ENCODE measurements at places on chromosomes 6 and 20. TPM values are rescaled to one million over a fixed set of nuclear protein-coding genes. Genes with fewer than 3 reads are reported as not detected.

- DNase-seq = no peak
Observed at GRCh38 chr20:47351643-47352331, 4.7 kb downstream of the ZMYND8 start.

- DNase-seq = no peak
Observed at GRCh38 chr20:47551841-47552240, 50.2 kb downstream of the NCOA3 start.

- no peak for DNase-seq
Observed at GRCh38 chr6:56374841-56375369, 127.5 kb upstream of the COL21A1 start.

Gene BPIFB2
- total RNA-seq = not detected

GRCh38 chr6:163871616-163872015, 457.1 kb downstream of the QKI start:
- DNase-seq = no peak

DNA sequence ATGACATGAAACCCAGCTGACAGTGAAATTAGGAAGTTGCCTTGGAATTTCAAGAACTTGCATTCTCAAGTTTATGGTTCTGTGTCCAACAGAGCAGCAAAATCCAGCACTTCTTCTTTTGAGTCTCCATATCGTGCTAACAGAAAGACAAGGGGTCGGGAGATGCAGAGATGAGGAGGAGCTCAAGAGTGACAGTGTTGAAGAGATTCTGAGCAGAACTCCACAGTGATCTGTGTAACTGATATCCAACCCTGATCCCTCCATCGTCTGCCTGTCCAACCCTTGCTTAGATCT, 21.2 kb upstream of the BTN1A1 start:
- no peak for DNase-seq

DNA sequence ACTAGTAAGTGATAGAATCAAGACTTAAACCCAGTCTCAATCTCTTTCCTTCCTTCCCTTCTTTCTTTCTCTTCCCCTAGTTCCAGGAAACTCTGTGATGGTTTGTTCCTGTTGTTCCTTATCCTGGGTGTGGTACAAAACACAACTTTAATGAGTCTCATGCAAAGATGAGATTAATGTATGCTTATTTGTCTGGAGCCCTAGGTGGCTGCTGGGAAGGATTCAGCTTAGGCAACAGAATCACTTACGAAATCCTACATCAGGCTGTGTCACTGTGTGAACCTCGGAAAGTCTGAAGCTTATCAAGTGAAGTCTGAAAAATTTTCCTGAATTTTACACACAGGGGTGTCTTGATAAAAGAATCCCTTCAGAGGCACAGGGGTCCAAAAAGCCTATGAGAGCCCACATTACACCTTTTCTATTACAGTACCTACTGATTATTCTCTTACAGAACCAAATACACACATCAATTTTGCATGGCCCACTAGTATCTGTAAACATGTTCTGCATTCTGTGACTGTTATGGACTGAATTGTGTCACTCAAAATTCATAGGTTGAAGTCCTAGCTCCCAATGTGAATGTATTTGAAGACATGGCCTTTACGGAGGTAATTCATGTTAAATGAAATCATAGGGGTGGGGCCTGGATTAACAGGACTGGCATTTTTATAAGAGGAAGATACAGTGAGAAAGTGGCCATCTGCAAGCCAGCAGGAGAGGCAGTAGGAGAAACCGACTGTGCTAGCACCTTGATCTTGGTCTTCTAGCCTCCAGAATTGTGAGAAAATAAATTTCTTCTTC, 144.7 kb downstream of the MYB start:
- DNase-seq = no peak

GRCh38 chr6:22954749-22955385, 385.5 kb downstream of the HDGFL1 start:
- no peak for DNase-seq

- no peak for DNase-seq
Observed at GRCh38 chr6:39173270-39173669, 56.0 kb downstream of the KCNK5 start.

DNA sequence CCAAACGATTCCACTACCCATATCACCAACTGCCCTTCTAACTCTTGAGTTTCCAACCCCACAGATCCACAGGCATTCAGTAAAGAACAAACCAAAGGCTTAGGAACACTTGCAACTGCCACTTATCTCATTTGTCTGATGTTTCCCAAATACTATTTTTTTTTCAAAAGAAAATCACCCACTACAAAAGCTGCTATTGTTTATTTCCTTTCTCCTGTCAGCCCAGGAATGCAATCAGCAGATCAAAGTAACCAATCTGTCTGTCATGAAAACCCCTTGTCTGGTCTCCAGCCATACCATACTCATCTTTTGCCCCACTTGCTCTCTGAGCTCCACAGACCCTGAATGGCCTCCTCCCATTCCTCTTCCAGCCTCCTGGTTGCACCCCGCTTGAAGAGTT, 8.8 kb upstream of the CST8 start:
- no peak for DNase-seq

Gene RWDD1
- total RNA-seq = 72.4 TPM

DNA sequence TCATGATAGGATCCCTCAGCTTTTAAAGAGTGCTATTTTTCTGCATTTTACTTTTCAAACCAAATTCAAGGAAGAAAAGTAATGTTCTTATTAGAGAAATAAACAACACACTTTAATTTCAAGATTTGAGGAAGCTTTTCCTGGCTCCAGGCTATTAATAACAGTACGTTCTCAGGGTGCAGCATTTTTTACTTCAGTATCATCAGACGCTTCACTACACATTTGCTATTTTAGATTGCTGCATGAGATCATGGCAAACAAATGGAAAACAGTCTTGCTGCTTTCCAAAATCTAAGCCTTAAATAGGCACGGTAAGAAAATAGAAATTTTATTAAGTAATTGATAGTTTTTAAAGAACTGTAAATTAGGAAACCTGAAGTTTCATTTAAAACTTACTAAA, 253.6 kb upstream of the EXOC2 start:
- no peak for DNase-seq

Gene MUCL3
- total RNA-seq = not detected

DNA sequence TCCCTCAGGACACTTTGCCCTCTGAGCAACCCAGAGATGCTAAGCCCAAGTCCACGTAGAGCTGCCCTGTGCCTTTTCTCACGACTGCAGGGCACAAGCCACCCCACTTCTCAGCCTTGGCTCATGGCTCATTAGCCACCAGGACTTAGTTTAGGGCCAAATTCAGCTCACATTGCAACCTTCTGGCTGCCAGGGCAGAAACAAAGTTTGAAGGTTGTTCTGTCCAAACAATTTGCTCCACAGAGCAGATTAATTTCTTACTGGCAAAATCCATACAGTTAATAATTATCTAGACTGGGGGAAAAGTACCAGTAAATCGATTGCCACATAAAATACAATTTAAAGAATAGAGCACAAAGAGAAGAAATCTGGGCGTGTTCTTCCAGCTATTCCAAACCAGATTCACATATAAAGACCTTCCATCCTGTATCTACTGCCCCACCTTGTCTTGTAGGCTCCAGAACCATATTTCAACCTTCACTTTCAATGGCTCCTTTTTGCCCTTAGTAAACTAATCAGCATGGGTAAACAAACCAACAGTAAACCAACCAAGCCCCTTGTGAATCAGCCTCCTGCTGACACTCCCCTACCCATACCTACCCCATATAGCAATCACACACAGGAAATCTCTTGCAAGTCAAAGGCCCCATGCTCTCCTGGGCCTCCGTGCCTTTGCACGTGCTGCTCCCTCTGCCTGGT, 101.9 kb downstream of the QRSL1 start:
- DNase-seq = no peak

DNA sequence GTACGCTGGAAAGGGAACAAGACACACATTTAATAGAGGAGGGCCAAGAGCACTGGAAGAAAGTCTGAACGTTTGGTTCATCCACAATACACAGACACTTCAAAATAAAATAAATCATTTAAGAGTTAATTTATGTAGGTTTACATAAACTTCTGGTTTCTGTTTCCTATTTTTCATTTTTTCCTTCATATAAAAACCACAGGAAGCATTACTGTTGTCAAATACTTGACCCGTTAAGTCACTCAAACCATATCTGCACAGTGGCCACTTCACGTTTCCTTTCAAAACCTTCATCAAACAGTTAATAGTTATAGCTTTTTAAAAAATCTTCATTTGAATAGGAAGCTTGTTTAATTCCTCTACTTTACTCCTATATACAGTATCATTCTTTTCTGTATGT, 257.6 kb upstream of the THEMIS start:
- no peak for DNase-seq

DNA sequence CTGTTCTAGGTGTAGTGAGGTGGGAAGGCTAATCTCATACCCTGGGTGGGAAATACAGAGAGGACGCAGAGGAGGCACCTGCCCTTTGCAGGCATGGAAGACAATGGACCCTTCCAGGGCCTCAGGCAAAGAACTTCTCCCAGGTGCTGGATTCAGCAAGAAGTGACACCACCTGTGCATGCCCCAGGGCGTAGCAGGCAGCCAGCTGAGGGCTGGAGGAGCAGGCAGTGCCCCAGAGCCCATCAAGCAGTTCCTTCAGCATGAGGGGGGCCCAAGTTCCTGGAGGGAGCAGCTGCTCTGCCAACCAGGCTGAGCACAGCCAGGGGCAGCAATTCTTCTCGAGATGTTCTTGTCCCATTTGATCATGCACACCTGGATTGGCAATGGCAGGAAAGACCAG, 170.3 kb upstream of the PDE10A start:
- no peak for DNase-seq

Gene GDAP1L1
- 0.42 TPM for total RNA-seq

Gene EPPIN
- total RNA-seq = not detected

- DNase-seq = no peak
Observed at GRCh38 chr20:34570859-34571306, 12.4 kb downstream of the MAP1LC3A start.

DNA sequence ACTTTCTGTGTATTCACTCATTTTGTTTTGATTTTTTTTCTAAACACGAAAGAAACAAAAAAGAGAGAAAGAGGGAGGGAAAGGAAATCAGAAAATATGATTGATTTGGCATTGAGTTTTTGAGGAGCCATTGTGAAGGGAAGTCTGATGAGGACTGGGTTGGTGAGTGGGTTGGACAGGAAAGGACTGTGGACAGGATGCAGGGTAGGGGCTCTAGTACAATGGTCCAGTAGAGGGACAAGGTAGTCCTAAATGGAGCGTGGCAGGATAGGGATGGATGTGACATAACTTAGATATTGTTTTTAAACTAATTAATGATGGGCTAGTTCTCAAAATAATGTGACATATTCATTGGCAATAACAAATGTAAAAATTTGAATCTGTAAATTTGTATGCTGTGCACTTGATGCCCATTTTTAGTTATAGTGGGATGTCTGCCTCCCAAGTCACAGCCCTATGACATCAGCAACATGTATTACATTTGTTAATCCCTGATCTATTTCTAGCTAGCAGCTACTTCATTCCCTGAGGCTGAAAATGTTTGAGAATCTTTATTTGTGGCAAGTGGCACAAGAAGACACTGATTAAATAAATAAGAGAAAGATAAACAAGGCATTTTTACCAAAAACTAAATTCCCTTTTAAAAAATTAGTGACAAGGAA, 64.0 kb upstream of the ASF1A start:
- DNase-seq = no peak

DNA sequence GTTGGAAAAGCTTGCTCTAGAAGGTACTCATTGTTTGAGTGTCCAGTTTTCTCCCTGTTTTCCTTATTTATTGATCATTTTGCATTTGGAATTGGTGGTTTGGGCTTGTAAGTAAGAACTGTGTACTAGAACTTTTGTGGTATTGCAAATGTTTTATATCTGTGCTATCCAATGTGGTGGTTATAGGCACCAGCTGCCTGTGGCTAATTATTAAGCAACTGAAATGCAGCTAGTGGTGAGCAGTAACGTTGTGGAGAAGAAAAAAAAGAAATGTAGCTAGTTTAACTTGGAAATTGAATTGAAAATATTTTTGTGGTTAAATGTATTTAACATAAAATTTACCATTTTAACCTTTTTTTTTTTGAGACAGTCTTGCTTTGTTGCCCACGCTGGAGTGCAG, 50.7 kb upstream of the MAPK13 start:
- no peak for DNase-seq

DNA sequence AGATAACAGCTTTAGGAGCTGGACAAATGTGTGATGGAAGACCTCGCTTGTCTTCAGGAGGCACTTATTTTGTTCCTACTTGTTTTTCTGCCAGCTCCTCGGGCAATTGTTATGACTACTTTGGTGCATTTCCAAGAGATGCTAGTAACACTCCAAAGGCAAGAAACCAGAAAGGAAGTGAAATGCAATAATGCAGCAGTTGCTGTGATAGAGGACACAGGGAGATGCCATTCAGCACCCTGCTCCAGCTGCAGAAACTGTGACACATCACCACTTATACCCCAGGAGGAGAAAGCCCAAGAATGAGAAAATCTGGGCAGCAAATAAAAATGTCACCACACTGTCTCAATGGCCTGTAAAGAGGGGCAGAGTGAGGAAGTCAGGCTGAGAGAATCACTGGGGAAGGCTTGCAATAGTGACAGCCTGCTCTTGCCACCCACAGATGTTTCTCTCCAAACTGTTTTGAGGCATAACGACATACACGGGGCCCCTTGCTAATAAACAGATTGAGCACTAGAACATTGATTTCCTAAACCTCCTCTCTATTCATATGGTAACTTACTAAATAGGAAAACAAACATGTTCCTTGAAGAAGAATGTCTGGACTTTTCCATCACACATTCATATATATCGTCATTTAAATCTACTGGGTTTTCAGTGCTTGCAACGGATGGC, 231.0 kb upstream of the PRND start:
- DNase-seq = no peak

Gene TBC1D32
- total RNA-seq = 2.6 TPM

- DNase-seq = no peak
Observed at GRCh38 chr6:100167585-100167984, 173.6 kb upstream of the MCHR2 start.

DNA sequence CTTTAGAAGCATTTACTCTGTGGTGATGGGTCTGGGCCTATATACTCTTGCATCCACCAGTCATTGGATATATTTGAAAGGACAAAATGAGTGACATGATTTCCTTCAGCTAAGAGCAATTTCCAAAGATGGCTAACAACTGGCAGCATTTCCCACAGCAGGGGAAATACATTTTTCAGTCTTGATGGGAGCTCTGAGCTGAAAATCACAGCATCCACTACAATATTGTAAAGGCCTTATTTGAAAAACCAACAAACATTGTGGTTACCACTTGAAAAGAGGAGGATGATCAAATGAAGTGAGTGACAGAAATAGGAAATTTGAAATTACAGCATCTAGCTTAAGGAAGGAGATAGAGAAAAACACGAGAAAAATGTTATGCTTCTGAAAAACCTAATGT, 705.0 kb upstream of the EPHA7 start:
- DNase-seq = no peak

GRCh38 chr6:89975991-89976693, 81.9 kb downstream of the GJA10 start:
- DNase-seq = no peak

Gene TRIM31
- not detected for total RNA-seq

GRCh38 chr20:57289391-57290177, 23.1 kb upstream of the BMP7 start:
- DNase-seq = no peak

Gene KIF6
- 0.12 TPM for total RNA-seq

Gene ENPP3
- total RNA-seq = not detected

Measured in left ventricle myocardium superior (tissue), 1 donor.